ENCODE measurements at places on chromosomes 4 and X.

DNA sequence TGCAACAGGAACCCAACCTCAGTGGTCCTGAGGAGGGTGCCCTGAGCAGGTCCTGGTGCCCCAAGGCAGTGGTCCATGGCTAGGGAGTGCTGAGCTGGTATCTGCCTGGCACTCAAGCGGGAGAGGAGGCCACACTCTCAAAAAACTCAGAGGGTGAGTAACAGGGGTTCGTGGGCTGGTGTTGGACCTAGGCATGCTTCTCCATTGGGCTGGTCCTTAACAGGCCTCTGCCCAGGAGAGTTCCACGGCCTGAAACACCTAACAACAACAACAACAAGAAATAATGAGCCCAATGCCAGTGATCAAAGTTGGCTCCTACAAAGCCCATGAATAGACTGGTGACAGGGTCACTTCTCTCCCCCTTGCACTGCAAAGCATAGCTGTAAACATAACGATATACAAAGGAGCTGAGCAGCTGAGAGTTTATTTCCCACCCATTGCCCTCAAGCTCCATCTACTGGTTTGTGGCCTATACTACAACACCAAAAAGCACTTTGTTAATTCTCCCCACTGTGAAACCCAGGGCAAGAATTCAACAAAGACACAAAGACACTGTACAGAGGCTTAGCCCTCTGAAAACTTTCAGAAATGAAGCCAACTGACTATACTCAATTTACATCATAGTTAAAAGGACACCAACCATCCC is 736.1 kb upstream of the ADGRL3 start:
- no peak for DNase-seq

DNA sequence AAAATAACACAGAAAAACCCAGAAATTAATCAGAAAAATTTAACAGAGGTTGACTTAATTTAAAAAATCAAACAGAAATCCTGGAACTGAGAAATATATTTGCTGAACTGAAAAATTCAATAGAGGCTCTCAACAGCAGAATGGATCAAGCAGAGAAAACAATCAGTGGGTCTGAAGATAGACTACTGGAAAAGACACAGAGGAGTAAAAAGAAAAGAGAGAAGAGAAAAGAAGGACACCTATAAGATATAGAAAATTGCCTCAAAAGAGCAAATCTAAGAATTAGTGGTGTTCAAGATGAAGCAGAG is 55.1 kb downstream of the HAUS3 start:
- DNase-seq = no peak

- DNase-seq = no peak
Observed at GRCh38 chr4:18390655-18391353, 369.2 kb upstream of the LCORL start.

- DNase-seq = no peak
Observed at GRCh38 chr4:157075811-157076577, at the start of gene GLRB. TSS of gene GLRB (plus strand) at chr4:157076150. CDS start at chr4:157078025, 1,875 bp downstream.

DNA sequence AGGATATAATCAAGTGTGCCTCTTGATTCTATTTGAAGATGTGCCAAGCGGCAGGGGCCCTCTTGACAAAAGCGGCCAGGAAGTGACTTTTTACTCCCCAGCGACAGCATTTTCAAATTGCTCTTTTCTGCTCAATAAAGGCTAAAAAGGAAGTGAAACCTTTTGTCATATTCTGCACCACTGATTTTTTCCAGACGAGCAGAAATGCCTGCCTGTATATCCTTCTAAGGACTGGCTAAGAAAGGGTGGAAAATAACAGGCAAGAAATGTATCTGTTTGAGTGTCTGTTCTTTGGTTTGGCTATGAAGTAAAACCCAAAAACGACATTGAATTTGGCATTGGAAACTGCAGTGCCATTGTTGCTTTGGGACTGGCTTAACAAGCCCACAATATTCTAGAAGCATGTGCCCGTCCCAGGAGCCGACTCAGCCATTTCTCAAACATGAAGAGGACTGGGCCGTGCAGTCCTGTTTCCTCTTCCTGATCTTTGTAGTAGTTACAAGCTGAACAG is 25.4 kb downstream of the TMSB4X start:
- peak; percentile 23 for DNase-seq

DNA sequence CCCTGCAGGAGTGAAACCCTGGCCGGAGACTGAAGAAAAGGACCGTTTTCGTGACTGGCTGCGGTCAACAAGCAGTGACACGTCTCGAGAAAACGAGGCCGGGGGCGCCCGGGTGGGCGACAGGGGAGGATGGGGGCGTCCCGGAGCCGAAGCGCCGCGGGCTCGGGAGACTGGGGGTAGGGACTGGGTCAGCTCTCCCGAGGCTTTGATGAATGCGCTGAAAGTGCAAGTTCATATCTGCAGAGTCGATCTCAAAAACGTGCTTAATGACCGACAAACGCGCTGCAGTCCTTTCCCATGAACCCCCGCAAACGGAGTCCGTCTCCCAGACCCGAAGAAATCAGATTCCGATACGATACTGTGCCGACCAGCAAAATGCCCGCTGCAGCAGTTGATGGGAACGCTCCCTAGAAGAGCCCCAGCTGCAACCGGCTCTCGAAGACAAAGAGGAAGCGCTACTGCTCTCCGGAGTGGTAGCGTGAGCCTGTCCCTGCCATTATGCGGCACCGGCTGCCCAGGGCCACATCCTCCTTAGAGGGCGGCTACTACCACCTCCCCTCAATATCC is 806 bp upstream of the CD99L2 start:
- peak; percentile 28 for DNase-seq

DNA sequence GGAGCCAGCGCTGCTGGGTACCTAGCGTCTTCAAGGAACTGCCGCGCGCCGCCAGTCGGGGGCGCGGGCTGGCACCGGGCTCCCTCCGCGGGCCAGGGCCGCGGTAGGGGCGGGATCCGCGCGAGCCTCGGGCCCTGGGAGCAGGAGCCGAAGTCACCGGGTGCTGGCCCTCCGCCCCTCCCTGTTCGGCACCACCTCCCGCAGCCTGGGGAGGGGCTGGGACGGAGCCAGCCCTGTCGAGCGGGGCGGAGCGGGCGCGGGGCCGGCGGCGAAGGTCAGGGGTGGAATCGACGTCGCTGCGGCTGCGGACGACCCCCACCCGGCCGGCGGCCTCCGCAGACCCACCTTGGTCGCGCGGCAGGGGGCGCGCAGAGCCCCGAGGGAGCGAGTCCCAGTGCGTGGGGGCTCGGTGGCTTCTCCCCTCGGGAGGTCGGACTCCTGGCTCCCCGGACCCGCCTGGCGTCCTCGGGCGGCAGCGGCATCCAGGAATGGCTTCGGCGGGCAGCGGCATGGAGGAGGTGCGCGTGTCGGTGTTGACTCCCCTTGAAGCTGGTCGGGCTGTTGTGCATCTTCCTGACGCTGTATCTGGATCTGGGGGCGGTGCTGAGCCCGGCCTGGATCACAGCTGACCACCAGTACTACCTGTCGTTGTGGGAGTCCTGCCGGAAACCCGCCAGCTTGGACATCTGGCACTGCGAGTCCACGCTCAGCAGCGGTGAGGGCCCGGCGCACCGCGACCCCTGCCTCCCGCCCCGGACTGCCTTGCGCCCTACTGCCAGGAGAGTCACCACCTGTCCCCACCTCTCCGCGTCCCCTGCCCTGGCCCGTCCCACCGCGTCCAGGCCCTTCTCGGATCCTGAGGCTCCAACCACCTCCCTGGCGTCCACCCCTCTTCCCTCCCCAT is 50.5 kb upstream of the FAM47C start:
- DNase-seq = no peak

DNA sequence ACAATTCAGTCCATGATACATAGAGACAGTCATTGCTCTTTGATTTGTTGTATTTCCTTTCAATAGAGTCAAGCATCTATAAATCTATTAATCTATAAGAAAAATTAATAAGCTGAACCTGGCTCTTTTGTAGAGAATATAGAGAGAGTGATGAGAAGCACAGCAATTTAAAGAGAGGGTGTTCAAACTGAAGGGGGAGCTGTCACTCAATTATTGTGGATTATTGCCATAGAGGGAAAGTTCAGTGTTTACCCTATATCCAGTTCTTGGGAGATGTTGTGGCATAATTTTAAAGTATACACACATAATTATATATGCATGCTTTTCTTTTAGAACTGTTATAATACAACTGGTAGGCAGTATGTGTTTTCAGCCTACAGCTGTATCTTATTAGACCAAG is 1469.0 kb upstream of the PABPC4L start:
- DNase-seq = no peak

DNA sequence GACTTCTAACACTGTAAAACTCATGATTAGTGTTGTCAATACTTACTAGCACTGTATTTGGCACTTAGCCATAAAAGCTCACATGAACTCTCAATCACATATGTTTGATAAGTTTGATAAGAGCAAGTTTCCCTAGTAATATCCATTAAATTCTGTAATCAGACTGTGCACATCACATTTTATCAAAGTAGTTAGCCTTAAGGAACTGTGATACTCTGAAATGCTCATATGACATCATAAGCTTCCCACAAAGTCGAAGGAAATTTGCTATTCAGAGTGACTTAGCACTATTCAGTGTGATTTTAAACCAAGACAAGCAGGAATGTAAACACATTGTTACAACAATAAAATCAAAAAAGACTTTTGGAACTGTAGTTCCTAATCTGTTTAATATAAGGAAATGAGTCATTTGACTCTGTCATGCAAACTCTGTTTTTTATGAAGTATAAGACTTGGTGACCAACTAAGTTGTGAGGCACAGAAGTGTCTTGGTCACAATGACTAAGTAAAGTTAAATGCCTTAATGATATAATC is 6.7 kb downstream of the SLC7A11 start:
- DNase-seq = no peak

- DNase-seq = no peak
Observed at GRCh38 chrX:23525531-23525930, 141.8 kb upstream of the PRDX4 start.

GRCh38 chr4:177016541-177017141 is 223.9 kb upstream of the VEGFC start:
- no peak for DNase-seq

- DNase-seq = no peak
Observed at GRCh38 chr4:109764376-109764775, 34.5 kb upstream of the PLA2G12A start.

DNA sequence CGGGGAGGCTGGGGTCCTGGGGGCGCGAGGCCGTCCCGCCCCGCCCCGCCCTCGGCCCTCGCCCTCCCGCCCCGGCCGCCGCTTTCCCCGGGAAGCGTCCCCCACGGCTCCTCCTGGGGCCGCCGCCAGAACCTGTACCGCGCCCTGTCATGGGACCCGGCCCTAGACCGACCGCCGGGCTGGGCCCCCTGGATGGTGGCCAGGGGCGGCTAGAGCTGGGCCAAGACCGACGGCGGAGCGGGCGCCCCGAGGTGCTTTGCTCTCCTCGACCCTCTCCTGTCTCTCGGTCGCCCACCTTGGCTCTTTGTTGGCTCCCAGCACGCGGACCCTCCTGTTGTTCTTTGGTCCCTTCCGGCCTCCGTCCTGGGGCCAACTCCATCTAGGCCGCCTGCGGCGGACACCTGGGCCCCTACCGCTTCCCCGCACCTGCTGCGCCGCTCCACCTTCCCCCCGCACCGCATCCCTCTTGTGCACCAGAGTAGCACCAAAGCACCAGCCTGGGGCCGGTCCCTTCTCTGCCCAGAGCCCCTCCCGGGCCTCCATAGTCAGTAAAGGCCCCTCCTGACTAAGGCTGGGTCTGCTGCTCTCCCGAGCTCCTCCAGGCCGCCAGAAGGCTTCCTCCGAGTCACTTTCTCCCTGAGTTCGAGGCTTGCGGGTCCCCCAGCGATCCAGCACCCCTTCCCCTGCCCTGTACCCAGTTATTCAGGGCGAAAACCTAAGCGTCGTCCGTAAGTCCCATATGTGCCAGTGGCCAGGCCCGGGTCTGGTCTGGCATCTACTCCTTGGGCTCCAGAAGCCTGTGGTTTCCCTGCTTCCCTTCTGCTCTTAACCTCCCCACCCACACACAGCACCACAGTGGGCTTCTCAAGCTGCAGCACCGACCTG is 587 bp downstream of the TACC3 start:
- no peak for DNase-seq

GRCh38 chrX:119075270-119076025 is 2.7 kb downstream of the CT47C1 start:
- DNase-seq = no peak

GRCh38 chr4:75566911-75567310 is 11.0 kb downstream of the ODAPH start:
- DNase-seq = no peak

GRCh38 chr4:115152081-115152480 is 38.7 kb upstream of the NDST4 start:
- DNase-seq = no peak

GRCh38 chr4:159562366-159562765 is 459.5 kb downstream of the RAPGEF2 start:
- DNase-seq = no peak

- no peak for DNase-seq
Observed at GRCh38 chr4:1200425-1201035, 28.1 kb upstream of the SPON2 start.

DNA sequence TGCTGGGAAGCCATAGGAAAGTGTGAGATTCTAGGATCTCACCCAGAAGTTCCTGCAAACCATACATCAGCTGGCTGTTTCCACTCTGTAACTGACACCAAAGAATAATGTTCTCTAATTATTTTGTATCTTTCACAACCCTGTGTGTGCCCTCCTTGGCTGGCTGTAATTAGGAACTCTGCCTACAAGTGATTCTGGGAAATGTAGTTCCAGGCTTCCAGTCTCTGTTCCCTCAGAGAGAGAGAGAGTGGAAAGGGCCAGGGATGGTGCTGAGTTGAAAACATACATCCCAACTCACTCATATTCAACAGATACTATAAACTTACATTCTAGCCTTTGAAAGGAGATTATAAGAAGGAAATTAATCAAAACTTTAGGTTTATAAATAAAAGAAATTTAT is 57.5 kb upstream of the C1QTNF7 start:
- DNase-seq = no peak

- DNase-seq = no peak
Observed at GRCh38 chr4:87053802-87054767, 119.3 kb downstream of the AFF1 start.

DNA sequence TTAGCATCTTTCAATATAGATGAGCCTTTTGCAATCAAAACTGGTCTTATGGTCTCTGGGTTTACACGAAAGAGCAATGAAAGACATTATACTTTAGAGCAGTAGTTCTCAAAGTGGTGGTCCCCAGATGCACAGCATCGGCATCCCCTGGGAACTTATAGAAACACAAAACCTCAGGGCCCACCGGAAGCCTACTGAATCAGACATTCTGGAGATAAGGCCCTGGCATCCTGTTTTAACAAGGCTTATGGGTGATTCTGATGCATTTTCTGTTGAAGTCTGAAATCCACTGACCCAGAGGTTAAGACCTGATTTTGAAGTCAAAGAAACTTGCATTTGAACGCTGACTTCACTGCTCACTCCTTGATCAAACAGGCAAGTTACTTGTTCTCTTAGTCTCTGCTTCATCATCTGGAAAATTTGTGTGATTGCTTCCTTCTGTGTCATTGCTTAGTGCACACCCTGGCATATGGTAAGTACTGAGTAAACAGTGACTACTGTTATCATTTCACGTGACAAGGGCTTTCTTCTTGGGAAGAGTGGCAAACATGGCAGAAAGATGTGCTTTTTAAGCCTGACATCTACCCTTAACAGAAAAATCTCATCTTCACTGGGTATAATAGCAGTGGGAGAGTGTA is 14.5 kb downstream of the CHRNA9 start:
- no peak for DNase-seq

- DNase-seq = no peak
Observed at GRCh38 chr4:161573836-161574235, 590.0 kb downstream of the FSTL5 start.

- DNase-seq = no peak
Observed at GRCh38 chr4:189815404-189816192, 125.1 kb upstream of the FRG1 start.
